ENCODE measurements at places on chromosomes 6 and 20.

DNA sequence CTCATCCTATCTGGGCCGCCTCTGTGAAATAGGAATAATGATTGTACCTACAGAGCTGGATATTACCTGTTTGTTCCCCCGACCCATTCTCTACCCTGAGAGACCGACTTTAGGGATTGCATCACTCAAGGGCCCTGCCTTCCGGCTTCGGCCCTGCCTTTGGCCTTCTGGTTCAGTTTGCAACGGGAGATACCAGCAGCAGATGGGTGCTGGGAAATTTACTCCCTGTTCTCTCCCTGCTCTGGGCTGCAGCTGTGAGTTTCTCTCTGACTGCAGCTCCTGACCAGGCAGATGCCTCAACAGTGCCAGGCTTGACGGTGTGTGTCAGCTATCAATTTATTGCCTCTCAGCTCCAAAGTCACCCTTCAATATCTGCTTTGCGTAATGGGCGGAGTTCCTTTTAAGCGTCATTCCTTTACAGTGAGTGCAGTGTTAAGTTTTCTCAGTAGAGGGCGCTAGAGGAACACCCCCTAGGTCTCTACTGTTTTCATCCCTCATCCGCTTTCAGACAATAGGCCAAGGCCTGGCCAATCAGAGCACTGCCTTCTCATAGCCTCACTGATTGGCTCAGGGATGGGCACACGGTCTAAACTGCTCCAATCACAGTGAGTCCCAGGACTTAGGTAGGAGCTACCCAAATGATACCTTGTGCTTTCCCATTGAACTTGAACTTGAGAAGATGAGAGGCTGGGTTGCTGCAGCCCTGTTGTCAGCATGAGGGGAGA lies 30.0 kb downstream of the KCNG1 start:
- no peak for DNase-seq

DNA sequence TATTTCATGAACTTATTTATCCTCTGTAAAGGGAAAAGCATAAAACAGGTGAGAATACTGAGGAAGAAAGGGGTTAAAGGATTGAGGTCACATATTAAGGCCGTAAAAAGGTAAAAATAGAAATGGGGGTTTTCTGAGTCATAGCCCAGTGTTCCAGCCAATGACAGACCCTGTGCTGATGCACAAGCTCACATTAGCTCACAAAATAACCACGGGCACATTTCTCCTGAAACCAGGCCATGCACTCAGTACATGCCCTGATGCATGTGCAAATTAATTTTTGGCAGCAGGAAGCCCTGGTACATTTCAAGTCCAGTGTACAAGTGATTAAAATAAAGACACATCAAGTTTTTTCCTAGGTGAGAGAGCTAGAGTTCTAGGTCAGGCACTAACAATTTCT lies 194.4 kb downstream of the TMEM200A start:
- no peak for DNase-seq

GRCh38 chr6:26157251-26158075 lies 70.2 kb downstream of the HFE start:
- DNase-seq, result no peak

DNA sequence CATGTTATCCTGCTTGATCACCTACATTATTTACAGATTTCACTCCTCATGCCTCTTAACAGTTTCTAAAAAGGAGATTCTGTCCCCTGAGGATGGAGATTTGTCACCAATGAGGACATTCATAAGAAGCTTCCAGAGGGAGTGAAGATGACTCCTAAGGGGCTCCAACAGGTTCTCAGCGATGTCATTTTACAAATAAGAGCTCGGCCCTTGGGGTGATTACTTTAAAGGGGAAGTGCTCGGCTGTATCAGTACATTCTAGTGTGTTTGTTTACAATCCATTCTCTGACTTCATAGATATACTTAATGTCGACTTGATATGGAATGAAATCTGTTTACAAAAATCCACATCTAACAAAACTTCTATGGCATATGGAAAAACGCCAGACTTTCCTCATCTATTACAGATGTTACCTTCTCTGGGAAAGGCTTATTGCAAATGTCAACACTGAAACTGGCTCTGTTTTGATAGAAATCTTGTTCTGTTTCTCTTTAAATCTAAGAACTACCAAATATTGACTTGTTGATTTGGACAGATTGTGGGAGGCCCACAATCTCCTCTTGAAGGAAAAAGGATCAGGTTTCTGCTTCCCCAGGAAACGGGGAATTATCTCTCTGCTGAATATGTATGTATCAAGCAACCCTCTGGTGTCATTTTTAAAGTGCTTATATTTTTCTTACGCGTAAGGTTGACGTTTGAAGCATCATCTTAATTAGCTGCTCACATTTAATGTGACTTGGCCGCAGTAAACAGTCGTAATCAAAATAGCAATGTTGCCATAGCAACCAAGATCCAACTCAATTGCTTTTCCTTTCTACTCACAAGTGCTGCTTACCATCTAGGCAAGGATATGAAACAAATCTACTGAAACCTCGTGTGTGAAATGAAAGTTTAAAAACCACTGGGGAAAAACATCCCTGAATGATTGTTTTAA lies 95.7 kb downstream of the SHLD1 start:
- no peak for DNase-seq

DNA sequence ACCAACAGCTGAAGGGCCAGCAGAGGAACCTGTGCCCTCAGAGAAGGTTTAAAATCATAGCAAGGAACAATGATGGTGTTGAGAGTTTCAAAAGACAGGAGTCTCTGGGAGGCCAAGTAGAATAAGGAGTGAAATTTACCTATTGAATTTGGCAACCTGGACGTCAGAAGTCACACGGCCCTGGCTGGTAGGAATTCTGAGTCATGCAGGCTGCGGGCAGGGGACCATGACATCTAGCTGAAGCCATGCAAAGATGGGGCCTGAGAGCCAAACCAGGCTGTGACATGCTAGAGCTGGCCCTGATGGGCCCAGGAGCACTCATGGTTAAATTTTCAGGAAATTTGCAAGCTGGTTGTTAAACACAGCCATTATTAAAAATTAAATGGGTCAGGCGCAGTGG lies 64.0 kb upstream of the SNX9 start:
- no peak for DNase-seq

DNA sequence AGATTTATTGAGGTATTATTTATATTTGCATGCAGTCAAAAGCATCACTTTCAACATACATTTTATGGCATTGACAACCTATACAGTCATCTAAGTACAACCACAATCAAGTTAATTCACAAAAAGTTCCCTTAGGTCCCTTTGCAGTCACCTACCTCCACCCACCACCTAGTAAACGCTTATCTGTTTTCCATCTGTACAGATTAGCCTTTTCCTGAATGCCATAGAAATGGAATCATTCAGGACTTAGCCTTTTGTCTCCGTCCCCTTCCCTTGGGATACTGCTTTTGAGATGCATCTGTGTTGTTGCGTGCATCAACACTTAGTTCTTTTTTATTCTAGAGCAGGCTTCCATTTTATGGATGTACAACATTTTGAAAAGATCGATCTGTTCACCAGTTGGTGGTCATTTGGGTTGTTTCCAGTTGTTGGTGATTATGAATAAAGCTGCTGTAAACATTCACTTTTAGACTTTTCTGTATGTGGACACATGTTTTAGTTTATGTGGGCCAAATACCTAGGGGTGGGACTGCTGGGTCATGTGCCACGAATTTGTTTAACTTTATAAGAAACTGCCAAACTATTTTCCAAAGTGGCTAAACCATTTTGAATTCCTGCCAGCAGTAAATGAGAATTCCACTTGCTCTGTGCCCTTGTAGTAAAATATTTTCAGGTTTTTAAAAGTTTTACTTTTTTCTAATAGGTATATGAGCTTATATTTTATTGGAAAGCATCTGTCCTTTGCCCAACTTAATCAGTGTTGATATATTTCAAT lies 17.6 kb upstream of the IFNGR1 start:
- DNase-seq, result no peak

GRCh38 chr6:151763938-151764680 lies 43.4 kb upstream of the ESR1 start:
- DNase-seq, result no peak

GRCh38 chr6:28589234-28589956 lies 63.7 kb downstream of the GPX5 start:
- DNase-seq, result no peak

DNA sequence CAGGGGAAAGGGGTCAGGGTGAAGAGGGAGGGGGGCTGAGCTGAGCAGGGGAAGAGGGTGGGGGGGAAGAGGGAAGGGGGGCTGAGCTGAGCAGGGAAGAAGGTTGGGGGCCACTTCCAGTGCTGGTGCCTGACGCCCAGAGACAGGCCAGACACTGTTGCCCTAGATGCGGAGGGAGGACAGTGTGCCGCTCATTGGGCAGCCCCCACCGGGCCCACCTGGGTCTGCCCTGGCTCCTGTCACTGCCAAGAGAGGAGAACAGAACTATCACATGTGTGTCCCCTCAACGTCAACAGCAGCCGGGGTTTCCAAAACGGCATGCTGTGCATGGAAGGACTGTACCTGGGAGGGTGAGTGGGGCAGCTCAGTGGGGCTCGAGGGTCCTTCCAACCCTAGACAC lies 342.1 kb downstream of the CDH4 start:
- DNase-seq, result no peak

- DNase-seq, result no peak
Measured at GRCh38 chr6:39886871-39887270, 47.4 kb downstream of the MOCS1 start.

- no peak for DNase-seq
Measured at GRCh38 chr6:2952557-2953095, 18.7 kb downstream of the SERPINB6 start.

- DNase-seq, result no peak
Measured at GRCh38 chr6:138349891-138350290, 27.8 kb upstream of the SMIM28 start.

GRCh38 chr6:134000443-134000842 lies 47.4 kb downstream of the TBPL1 start:
- DNase-seq, result no peak

GRCh38 chr6:150928882-150929281 lies 63.4 kb downstream of the MTHFD1L start:
- no peak for DNase-seq

- DNase-seq, result no peak
Measured at GRCh38 chr20:50056951-50057713, 55.8 kb downstream of the UBE2V1 start.

GRCh38 chr6:129903082-129903481 lies 42.0 kb upstream of the TMEM244 start:
- DNase-seq, result no peak

- no peak for DNase-seq
Measured at GRCh38 chr6:21846541-21847451, 253.2 kb downstream of the SOX4 start.
